ENCODE measurements at places on chromosomes 11 and 22. TPM values are rescaled to one million over a fixed set of nuclear protein-coding genes. Genes with fewer than 3 reads are reported as not detected.

The CRYAB gene
- total RNA-seq, result 45.1 TPM

The KCNE3 gene
- total RNA-seq, result under 0.01 TPM

The C22orf42 gene
- not detected for total RNA-seq

The PTPRCAP gene
- total RNA-seq, result 0.26 TPM

The POU2AF2 gene
- not detected for total RNA-seq

The SUSD2 gene
- 17.5 TPM for total RNA-seq

The AGBL2 gene
- 1.6 TPM for total RNA-seq

The PARVG gene
- 0.13 TPM for total RNA-seq

The KRTAP5-2 gene
- not detected for total RNA-seq

The POU2AF1 gene
- not detected for total RNA-seq

The TSPAN4 gene
- 221 TPM for total RNA-seq

The PKP3 gene
- 1.3 TPM for total RNA-seq

The PIH1D2 gene
- 1.3 TPM for total RNA-seq

The KDM4E gene
- not detected for total RNA-seq

The C11orf86 gene
- total RNA-seq, result not detected

The SCGB1C1 gene
- not detected for total RNA-seq

The PGA4 gene
- 0.06 TPM for total RNA-seq

The OR5A1 gene
- not detected for total RNA-seq

The DAGLA gene
- 2.2 TPM for total RNA-seq

The SMARCB1 gene
- total RNA-seq, result 16.2 TPM

The MYO18B gene
- total RNA-seq, result 11.1 TPM

The GRIA4 gene
- total RNA-seq, result 0.12 TPM

The OR2D2 gene
- 0.13 TPM for total RNA-seq

The LIF gene
- 13.5 TPM for total RNA-seq

The TMEM121B gene
- total RNA-seq, result under 0.01 TPM

The MS4A14 gene
- total RNA-seq, result not detected

The GTPBP1 gene
- total RNA-seq, result 38.2 TPM

The RAB36 gene
- total RNA-seq, result 3.4 TPM

The SMTNL1 gene
- not detected for total RNA-seq

The OR51B5 gene
- 0.40 TPM for total RNA-seq

The RASGRP2 gene
- total RNA-seq, result not detected

The DLG2 gene
- total RNA-seq, result 2.6 TPM

The ANO5 gene
- 2.3 TPM for total RNA-seq

The KREMEN1 gene
- total RNA-seq, result 1.1 TPM

The TRIM6 gene
- 2.9 TPM for total RNA-seq

The ATP6V1E1 gene
- total RNA-seq, result 219 TPM

The CNTF gene
- total RNA-seq, result 0.92 TPM

The GTSE1 gene
- 3.3 TPM for total RNA-seq

The FAM227A gene
- total RNA-seq, result 1.1 TPM

The PRSS23 gene
- total RNA-seq, result 574 TPM

The TSPAN32 gene
- total RNA-seq, result 0.26 TPM

The DDIAS gene
- 1.9 TPM for total RNA-seq

The PIK3C2A gene
- total RNA-seq, result 59.6 TPM

The MMP8 gene
- total RNA-seq, result not detected

The CHRNA10 gene
- total RNA-seq, result 0.31 TPM

The CD3D gene
- not detected for total RNA-seq

The TECTA gene
- total RNA-seq, result 0.40 TPM

The OR2AT4 gene
- not detected for total RNA-seq

The LRRC74B gene
- not detected for total RNA-seq

The APOBEC3C gene
- total RNA-seq, result 12.8 TPM

The ANO1 gene
- total RNA-seq, result 16.4 TPM

The PATL1 gene
- total RNA-seq, result 5.3 TPM
